MV-4-11 (cell line): ENCODE measurements at places on chromosomes 7 and 10.

DNA sequence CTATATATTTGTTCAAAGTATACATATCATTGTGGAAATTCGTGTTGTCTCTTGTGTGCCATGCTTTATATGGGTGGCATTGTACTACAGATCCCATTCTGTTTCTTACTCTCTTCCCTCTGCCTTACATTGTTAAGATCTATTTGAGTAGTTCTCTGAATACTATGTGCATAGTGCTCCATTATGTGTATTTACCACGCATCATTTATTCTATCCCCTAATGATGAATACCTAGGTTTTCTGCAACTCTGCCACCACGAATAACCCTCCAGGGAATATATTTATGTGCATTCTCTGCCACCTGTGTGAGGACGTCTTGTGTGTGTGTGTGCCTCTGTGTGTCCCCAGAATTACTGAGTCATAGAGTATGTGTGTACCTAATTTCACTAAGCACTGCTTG lies 431.2 kb upstream of the C7orf33 start:
- DNase-seq, result no peak

DNA sequence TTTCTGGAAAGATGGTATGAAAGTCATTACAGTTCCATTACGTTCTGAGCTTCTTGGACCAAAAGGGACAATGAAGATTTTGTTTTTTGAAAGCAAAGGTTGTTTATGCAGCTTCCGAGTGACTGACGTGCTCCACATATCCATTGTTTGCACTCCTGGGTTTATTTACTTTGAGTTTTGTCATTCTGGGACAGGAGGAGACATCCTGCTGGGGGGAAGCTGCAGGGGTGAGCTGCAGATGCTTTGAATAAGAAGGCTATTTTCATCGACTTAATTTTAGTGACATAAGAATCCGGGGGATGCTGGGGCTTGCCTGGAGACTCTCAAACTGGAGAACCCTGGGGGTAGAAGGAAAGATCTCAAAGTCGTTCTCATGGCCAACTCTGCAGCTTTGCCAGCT lies 12.7 kb upstream of the SFMBT2 start:
- no peak for DNase-seq

GRCh38 chr7:106485919-106486318 lies 175.0 kb downstream of the CCDC71L start:
- no peak for DNase-seq

DNA sequence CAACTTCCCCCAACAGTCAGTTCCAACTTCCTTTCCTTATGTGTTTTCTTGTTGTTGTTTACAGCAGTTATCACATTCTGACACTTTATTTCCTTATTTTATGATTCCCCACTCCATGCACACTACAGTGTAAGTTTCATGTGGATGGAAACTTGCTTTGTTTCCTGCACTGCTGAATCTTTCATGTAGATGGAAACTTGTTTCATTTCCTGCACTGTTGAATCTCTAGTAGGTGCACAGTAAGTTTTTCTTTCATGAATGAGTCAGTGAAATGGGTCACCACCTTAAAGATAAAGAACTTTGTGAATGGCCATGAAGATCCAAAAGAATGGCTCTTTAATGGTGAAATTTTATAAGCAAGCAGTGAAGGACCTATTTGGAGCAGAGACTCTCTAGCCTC lies 61.4 kb downstream of the SHOC2 start:
- DNase-seq, result no peak

DNA sequence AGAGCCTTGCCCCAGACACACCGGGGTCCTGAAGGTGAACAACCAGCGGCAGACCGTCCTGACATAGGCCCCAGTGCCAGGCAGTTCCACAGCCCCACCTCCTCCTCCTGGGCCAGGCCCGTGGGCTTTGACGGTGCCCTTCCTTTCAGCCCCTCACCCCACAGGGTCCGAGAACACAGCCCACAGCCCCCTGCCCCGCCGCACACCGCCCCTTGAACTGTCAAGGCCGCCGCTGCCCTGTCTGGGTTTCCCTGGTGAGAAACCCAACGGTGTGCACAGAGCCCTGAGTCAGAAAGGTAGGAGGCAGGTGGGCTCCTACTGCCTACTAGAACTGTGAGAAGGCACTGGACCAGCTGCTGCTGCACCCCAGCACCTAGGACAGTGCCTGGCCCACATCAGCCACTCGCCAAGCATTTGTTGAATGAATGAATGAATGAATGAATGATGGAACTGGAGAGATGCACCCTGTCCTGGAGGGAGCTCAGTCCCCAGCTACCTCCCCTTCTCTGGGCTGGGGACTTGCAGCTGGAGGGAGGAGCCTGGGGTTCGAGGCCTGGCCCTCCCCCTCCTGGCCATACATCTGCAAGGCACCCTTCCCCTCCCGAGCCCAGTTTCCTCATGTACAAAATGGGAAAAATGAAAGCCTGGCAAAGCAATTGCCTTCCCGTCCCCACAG lies 117.9 kb downstream of the SLIT1 start:
- DNase-seq, result no peak

GRCh38 chr10:110244550-110244949 lies 37.1 kb downstream of the MXI1 start:
- no peak for DNase-seq

DNA sequence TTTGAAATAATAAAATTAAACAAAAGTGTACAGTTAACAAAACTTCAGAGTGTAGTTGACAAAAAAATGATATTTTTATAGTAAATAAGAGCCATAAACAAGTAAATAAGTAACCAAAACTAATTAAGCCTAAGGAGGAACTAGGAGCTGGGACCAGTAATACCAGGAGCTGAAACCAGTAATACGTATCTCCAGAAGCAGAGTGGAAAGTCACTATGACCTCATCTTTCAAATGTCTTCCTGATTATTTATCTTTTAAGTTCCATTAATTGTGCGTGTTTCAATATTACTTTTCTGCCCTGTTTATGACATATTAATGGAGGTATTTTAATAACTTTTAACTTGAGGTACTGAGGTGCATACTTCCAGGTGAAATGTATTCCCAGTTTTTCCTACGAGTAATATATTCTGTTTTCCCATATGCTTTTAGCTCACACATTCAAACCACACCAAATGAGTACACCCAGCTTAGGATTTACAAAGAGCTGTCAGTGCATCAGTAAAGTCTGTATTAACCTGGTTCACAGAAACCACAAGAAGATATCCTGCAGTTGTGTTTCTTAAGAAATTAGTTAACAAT lies 283.7 kb upstream of the HGF start:
- DNase-seq, result no peak

DNA sequence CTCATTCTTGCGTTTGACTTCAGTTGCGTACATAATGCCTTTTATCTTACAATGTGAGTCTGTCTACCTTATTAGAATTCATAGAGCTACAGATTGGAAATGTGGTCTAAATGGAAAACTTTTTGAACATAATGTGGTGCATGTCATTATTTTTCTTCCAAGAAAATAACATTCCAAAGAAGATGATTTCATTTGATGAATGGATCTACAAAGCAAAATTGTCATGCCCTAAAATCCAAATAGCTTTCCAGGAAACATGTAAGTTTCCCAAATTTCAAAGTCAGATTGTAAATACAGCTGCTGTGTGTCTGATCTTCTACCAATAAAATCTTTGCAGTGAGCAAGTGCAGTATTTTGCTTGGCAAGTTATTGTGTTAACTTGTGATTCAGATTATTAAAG lies 101.8 kb upstream of the FZD8 start:
- DNase-seq, result no peak

- DNase-seq, result no peak
Observed at GRCh38 chr7:85106719-85107118, 80.1 kb downstream of the SEMA3D start.

- no peak for DNase-seq
Observed at GRCh38 chr7:44849259-44849884, 1.5 kb upstream of the H2AZ2 start.

DNA sequence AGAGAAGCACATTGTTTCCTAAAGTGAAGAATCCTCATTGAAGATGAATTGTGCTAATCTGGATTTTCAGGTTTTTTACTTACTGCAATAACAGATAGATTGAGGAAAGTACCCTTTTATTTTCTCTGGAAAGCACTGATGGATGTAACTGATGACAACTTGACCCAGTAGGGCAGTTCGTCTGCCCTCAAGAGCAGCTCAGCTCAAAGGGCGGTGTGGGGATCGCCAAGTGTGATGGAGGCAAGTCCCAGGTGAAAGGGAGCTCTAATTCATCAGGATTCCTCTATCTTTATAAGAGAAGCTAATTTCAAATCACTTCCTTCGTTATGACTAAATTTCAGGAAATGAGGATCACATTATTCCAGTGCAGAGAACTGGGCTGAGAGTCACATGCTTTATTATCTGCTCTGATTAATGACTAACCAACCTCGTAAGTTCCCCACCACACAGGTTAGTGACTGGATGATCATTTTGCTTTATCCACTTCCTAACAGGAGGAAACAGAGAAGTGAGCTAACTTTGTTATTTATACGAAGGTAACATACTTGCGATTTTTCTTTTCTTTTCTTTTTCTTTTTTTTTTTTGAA lies 98.8 kb downstream of the PFKFB3 start:
- no peak for DNase-seq

DNA sequence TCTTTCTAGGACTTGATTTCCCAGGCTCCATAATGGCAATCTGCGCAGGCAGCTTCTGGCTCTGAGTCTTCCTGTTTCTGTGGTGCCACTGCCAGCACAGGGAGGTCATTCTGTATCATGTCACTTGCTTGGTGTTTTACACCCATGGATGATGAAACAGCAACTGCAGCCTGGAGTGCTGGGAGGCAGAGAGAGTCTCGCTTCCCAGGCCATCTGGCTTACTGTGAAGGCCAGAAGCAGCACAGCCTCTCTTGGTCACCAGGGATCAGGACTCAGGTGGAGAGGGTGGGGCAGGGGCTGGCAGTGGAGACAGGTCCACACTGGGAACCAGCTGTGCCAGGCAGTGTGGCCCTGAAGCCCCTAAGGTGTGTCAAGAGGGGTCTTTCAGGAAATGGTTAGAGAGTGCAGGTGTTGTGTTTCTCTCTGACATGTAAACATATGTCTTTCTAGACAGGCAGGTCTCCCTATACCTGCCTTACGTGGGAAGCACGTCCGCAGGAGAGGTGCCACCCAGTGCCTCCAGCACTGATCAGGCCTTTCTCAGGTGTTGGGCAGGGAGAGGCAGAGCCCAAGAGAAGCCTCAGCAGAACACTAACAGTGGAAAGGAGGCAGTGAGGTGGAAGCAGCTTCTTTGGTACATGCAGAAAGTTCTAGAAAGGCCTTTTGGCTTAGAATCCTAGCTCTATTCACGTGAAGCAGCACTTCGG lies 71.4 kb downstream of the INSIG1 start:
- DNase-seq, result peak; percentile 86

- DNase-seq, result no peak
Observed at GRCh38 chr10:16909271-16909767, 92.1 kb upstream of the RSU1 start.

DNA sequence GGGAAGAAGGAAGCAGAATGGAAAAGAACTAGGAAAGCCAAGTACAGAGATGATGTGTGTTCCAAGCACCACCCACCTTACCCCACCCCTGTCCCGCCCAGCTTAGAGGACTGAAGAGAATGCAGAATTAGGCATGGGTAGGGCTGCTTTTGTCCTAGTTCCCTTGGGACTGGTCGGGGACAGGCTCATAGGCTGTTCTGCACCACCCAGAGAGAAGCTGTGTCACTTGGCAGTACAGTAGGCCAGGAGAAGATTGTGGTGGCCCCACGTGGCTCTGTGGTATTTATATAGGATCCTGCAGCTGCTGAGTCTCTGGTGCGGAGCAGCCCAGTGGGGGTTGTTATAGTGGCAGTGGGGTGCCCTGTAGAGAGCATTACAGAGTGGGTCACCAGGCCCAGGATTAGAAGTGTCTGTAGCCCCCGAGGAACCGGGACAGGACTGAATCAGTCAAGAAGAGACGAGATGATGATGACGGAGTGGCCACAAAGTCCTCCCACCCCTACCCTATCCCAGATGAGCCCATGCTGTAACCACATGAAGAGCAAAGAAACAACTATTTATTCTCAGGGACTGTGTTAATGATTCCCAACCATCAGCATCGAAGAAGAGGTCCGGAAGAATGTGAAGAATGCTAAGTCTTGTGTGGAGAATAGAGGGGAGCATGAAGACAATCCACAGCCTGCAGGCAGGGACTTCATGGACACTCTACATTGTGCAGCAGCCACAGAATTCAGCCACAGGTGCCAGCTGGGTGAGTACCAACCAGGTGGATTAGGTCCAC lies 88.9 kb downstream of the C1GALT1 start:
- peak; percentile 64 for DNase-seq

DNA sequence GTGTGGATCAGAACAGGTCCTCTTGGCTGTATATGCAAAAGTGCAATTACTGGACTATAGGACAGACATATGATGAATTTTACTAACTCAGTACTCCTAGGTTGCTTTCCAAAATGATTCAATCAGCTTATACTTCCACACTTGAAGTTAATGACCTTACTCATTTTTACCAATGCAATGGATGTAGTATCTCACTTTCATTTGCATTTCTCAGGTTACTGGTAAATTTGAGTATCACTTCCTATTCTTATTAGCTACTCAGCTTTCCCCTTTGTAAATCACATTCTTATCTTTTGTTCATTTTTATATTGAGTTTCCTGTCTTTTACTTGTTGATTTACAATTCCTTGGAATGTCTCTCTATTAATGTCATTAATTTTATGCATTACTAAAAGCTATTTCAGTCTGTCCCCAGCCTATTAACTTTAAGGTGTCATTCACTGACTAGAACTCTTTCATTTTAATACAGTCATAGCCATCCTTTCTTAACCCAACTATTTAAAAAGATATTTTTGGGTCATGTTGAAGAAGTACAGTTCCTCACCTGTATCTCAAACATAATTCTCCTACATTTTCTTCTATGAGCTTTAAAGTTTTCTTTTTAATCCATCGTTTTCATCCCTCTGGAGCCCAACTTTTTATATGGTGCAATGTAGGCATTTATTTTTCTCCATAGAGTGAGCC lies 88.6 kb downstream of the VIM start:
- no peak for DNase-seq

DNA sequence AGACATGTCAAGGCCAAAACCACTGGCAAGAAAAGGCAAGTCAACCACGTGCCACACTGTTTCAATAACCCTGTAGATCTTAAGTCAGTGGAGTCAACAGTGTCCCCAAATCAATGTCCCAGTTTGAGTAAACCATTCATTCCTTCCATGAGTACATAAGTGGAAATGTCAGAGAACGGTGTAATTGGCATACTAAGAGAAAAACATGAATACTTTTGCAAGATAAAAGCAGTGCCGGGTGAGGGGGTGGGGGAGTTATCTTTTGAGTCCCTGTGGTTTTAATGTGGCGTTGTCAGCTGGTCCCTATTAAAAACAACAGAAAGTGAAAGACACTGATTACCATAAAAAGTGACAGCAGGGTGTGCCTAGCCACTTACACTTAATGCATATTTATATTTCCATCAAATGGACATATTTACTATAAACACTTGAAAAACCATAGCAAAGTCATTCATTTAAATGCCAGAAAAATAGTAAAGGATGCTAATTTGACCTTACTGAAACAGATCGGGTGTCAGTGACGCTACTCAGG lies 37.8 kb downstream of the RSU1 start:
- DNase-seq, result no peak
